Activated CD4-positive, alpha-beta T cell treated with anti-CD3 and anti-CD28 coated beads, Interleukin-2, amount 10 ng/mL, durations not matched to agents 24 days and 14 days (primary cell): ENCODE measurements at places on chromosomes 7 and 10. TPM values are rescaled to one million over a fixed set of nuclear protein-coding genes. Genes with fewer than 3 reads are reported as not detected.

DNA sequence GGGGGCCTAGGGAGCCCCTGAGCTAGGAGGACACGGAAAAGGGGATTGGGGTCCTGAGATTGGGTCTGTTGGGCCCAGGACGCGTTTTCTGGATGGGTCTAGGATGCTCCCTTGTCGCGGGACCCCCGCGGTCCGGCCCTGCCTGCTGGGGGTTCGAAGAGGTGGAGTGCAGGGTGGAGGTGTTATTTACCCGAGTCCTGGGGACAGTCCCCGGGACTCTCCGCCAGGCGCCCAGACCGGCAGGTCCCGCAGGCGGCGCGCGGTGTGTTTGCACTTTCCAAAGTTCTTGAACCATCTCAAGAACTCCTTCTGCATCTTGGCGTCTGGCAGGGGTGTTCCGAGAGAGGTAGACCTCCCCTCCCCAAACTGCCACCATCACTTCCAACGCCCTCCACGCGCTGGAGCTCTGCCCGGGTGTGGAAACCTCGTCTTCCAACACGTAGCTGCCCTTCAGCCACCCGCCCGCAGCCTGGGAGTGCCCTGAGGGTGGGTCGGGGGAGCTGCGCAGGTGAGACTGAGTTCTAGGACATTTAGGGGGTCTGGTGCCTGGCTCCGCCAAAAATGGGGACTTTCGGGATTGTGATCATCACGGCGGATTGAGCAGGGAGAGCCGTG lies 569 bp downstream of the CAV1 start:
- peaks cover 80% of the 10 kb centered on the region for H3K27me3 ChIP-seq
- peak overlapping the region; percentile 67 for H3K27ac ChIP-seq
- H3K4me3 ChIP-seq, result peak overlapping the region; percentile 88
- H3K36me3 ChIP-seq, result no peaks in the 10 kb centered on the region

GRCh38 chr10:101322266-101323108 lies 31.5 kb upstream of the BTRC start:
- H3K27me3 ChIP-seq, result peaks cover 16% of the 10 kb centered on the region
- no peaks in the 10 kb centered on the region for H3K36me3 ChIP-seq
- H3K4me3 ChIP-seq, result no peak overlapping the region
- no peak overlapping the region for H3K27ac ChIP-seq
- no peak for DNase-seq

DNA sequence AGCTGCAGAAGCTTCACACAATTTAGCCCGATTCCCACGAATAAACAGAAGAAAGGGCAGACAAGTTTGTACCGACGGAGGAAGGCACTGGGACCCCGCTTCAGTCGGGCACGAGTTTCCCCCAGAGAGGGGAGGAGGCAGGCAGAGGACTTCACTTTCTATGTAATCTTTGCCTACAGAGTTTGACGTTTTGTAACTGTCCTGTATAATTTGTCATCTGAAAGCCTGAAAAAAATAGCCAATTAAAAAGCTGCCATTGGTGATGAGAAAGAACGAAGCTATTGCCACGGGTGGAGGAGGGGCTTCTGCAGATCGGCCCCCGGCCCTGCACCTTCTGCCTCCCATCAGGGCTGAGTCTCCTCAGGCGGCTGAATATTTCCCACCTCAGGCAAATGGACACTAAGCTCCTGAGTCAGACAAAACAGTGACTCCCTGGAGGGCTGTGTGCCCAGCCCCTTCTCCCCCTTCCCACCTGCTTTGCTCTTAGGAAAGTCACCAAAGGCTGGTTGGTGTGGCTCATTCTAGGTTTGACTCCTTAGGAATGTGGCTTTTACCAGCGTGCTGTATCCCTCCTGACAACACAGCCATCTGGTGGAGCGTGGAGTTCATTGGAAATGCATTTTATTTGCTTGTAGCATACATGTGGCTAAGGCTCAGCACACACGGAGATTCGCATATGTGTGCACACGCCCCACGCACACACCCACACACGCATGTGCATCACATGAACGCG lies 117.4 kb downstream of the VIPR2 start:
- no peak for DNase-seq
- no peaks in the 10 kb centered on the region for H3K36me3 ChIP-seq
- peaks cover 7% of the 10 kb centered on the region for H3K27me3 ChIP-seq
- peaks cover 13% of the 10 kb centered on the region for H3K4me1 ChIP-seq

DNA sequence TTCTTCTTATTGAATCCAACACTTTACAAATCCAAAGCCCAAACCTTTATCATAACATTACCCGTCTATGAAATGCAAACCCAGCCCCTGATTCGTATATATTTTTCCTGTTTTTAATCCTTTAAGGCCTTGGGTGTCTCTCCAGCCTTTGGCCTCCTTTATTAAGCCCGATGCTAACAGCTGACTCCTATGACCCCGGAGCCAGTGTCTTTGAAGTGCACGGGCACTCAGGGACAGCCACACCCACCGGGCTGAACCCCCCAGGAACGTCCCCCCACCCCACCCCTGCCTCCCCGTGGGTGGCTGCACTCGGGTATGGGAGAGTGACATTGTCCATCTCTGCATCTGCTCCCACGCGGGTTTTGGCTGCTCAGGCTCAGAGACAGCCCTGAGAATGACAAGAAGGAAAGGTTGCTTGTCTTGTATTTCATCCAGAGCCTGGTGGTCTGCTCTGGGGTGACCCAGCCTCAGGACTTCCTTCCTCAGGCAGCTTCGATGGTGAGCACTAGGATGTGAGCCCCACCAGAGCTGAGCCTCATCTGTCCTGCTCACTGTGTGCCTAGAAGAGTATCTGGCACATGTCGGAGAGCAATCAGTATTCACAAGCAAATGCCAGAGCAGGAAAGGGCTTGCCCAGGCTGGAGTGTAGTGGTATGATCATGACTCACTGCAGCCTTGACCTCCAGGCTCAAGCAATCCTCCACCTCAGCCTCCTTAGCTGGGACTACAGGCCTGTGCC lies 210.4 kb downstream of the SKIDA1 start:
- H3K27ac ChIP-seq, result no peak overlapping the region
- no peak overlapping the region for H3K4me3 ChIP-seq
- H3K36me3 ChIP-seq, result no peaks in the 10 kb centered on the region
- H3K4me1 ChIP-seq, result no peaks in the 10 kb centered on the region
- no peak for DNase-seq

DNA sequence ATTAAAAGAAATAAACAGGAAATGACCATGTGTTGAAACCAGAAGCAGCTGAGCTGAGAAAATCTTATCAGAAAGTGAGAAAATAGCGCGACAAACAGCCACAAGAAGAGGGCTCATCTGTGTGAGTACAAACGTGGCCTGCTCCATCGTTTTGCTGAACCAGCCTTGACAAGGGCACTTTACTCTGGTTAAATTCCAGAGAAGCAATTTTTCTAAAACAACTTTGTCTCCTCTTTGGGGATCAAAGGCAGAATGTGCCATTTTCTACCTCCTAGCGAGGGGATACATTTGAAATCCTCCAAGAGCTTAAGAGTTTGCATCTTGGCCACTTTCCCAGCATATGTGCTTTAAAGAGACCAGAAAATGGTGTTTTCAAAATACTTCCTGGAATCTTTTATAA lies 51.3 kb upstream of the VIPR2 start:
- DNase-seq, result peak; percentile 76
- H3K36me3 ChIP-seq, result no peaks in the 10 kb centered on the region
- no peaks in the 10 kb centered on the region for H3K27me3 ChIP-seq
- peaks cover 25% of the 10 kb centered on the region for H3K4me1 ChIP-seq
- no peak overlapping the region for H3K4me3 ChIP-seq

- peaks cover 4% of the 10 kb centered on the region for H3K4me1 ChIP-seq
- H3K4me3 ChIP-seq, result no peak overlapping the region
- DNase-seq, result no peak
- H3K36me3 ChIP-seq, result no peaks in the 10 kb centered on the region
- peaks cover 43% of the 10 kb centered on the region for H3K27me3 ChIP-seq
Measured at GRCh38 chr10:100810091-100810834, 64.9 kb downstream of the PAX2 start.

DNA sequence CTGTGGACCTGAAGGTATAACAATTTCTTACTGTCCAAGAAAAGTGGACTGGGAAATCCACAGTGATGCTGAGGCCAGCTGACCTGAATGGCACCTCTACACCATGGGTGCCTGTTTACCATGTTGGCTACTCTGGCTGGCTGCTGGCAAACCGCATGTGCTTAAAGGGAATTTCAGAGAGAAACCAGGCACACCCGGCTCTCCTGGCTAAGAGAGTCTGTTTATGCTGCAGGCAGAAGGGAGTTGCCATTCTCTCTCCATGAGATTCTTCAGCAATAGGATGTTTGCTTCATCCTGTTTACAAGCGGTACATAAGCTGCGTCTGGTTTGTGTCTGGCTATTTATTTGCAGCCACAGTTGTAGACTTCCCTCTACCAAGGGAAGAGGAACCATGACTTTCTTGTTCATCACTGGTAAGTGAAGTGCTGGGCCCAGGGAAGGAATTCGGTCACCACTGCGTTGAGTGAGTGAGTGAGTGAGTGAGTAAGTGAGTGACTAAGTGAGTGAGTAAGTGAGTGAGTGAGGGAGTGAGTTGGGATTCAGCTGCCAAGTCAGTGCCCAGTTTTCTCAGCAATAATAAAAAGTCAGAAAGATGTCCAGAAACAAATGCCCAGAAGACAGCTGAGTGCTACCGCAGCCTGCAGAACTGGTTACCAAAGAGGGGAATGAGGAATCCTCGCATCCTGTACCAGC lies 90.4 kb downstream of the COBL start:
- no peaks in the 10 kb centered on the region for H3K36me3 ChIP-seq
- H3K4me1 ChIP-seq, result no peaks in the 10 kb centered on the region
- H3K27ac ChIP-seq, result no peak overlapping the region
- no peak overlapping the region for H3K4me3 ChIP-seq
- DNase-seq, result no peak
- no peaks in the 10 kb centered on the region for H3K27me3 ChIP-seq

GRCh38 chr10:99369551-99369950 lies 40.4 kb downstream of the CNNM1 start:
- peaks cover 65% of the 10 kb centered on the region for H3K27me3 ChIP-seq
- H3K4me3 ChIP-seq, result no peak overlapping the region
- no peaks in the 10 kb centered on the region for H3K36me3 ChIP-seq
- no peak for DNase-seq
- H3K27ac ChIP-seq, result no peak overlapping the region

GRCh38 chr10:90458054-90458453 lies 399.8 kb downstream of the HTR7 start:
- no peak overlapping the region for H3K4me3 ChIP-seq
- no peaks in the 10 kb centered on the region for H3K36me3 ChIP-seq
- no peaks in the 10 kb centered on the region for H3K4me1 ChIP-seq

The ADCYAP1R1 gene
- total RNA-seq, result not detected in 2 replicates

The SDK1 gene
- 0.14 and 0.16 TPM in 2 replicates for total RNA-seq

The MSMB gene
- not detected in 2 replicates for total RNA-seq
